ENCODE measurements at places on chromosomes 2 and 18. TPM values are rescaled to one million over a fixed set of nuclear protein-coding genes. Genes with fewer than 3 reads are reported as not detected.

CREG2 gene
- 0.36 TPM for total RNA-seq

C2orf80 gene
- not detected for total RNA-seq

CPO gene
- not detected for total RNA-seq

PID1 gene
- 20.6 TPM for total RNA-seq

LYPD1 gene
- total RNA-seq = 1.1 TPM

CFAP210 gene
- total RNA-seq = not detected

ZAP70 gene
- not detected for total RNA-seq

UCN gene
- total RNA-seq = 4.5 TPM

AKAIN1 gene
- not detected for total RNA-seq

GALNT5 gene
- 4.2 TPM for total RNA-seq

SP140L gene
- 6.0 TPM for total RNA-seq

SERPINB12 gene
- total RNA-seq = not detected

SPP2 gene
- total RNA-seq = not detected

All from cardiac atrium fibroblast (primary cell).